Hippocampal formation (tissue), 2 donors: ENCODE measurements at places on chromosomes 1 and 21.

- DNase-seq, result no peak
Measured at GRCh38 chr1:30172299-30172694, 551.1 kb downstream of the MATN1 start.

DNA sequence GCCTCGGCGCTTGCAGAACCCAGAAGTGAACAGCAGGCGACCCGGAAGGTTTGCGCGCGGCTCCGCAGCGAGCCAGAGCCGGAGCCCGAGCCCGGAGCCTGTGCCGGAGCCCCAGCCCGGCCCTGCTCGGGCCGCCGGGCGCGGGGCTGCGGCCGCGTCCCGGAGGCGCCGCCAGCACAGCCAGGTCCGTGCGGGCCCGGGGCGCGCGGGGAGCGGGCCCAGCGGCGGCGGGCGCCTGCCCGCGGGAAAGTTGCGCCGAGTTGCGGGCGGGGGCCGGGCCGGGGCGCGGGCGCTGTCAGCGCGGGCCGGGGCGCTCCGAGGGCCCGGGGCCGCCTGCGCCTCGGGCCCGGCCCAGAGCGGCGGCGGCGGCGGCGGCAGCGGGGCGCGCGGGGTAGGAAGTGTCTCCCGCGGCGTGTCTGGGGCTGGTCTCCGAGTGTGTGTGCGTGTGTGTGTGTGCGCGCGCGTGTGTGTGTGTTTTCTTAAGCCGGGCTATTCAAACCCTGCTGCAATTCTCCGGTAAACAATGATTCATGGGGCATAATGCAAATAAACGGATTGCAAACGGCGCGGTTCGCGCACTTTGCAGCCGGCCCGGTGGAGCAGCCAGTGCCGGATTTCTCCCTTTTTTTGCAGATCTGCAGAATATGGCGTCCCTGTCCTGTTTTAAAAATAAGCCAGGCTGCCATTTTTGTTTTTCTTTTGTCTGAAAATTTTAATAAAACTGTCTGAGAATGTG lies at the start of gene ZNF362:
Gene ZNF362, plus strand, starts transcription at position 22 of the 736 bp plus-strand sequence. CDS start 14,083 bp downstream, outside the sequence.
- peak; percentile 55 for DNase-seq

- DNase-seq, result no peak
Measured at GRCh38 chr21:32456497-32456918, 44.0 kb downstream of the EVA1C start.

DNA sequence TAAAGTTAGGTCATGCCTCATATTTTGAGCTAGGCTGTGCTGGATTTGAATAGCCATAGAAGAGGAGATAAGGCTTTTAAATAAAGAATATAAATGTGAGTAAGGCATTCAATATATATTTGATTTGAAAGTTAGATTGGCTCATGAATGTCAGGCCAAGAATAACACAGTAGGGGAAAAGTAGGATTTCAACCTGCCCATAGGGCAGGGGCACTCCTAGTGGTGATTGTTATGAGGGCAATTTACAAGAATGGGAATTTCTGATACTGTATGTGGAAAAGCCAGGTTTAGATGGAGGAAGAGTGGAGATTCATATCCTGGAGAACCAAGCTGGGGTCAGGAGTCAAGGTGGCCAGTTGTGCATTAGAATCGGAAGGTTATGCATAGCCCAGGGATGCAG lies 74.9 kb downstream of the DNAH14 start:
- no peak for DNase-seq

GRCh38 chr1:11957897-11958296 lies 22.3 kb upstream of the MFN2 start:
- DNase-seq, result no peak

- DNase-seq, result no peak
Measured at GRCh38 chr1:239739375-239739774, 352.3 kb upstream of the FMN2 start.
